ENCODE measurements at places on chromosomes 2 and 18.

- DNase-seq, result no peak
Observed at GRCh38 chr2:233801357-233802131, 23.4 kb downstream of the MROH2A start.

DNA sequence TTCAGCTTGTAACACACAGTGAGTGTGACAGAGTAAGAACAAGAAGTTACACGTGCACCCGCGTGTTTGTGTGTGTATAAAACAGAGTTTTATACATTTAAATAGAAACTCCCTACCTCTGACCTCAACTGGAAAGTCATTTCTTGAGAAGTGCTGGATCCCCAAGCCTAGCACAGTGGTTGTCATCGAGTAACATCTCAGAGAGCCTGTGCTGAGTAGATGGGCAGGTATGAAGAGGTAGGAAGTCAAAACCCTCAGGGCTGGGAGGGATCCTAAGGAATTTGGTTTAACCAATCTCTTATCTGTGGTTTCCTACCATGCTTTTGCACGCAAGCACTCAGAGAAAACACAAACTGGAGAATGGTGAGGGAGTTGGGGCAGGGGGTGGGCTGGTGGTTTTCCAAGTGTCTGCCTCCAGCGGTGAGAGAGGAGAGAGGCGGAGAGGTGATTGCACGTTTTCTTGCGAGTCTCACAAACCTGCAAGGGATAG is 9.2 kb downstream of the ACOXL start:
- no peak for DNase-seq

- DNase-seq, result no peak
Observed at GRCh38 chr2:134233728-134234136, 20.1 kb upstream of the MGAT5 start.

DNA sequence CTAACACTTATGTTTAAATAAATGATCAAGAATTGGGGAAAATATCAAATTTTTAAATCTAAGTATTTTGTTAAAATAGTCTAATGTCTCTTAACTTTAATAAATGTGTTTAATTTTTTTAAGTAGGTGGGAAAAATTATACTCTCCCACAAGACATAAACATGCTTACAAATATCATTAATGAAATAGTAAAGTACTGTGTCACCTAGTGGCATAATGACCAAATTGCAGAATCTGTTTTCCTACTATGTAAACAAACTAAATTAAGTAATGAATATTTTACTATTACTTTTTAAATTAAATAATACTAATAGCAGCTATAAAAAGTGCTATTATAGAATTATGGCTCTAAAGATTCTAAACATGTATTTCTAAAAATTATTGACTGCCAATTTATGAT is 52.0 kb upstream of the CHAC2 start:
- no peak for DNase-seq

GRCh38 chr2:189222468-189223105 is 43.0 kb upstream of the COL5A2 start:
- DNase-seq, result no peak

DNA sequence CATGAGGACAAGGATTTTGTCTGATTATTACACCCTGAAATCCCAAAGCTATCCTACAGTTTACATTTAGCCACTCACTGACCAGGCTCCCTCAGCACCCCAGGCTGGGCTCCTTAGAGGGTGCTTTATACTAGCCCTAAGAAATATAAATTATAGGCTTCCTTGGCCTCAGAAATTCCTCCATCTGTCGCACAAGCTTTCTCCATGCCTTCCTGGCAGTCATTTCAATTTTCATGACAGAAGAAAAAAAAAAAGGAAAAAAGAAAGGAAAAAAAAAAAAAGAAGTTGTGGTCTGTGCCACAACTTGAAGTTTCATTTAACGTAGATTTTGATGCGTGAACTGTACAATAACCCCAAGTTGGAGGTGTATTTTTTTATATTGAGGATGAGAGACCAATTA is 719.5 kb downstream of the BCL11A start:
- DNase-seq, result no peak

Data from stimulated activated CD8-positive, alpha-beta memory T cell treated with anti-CD3 and anti-CD28 coated beads, Interleukin-4, amount 100 ng/mL, for 4 hours (primary cell).